Stimulated activated CD8-positive, alpha-beta memory T cell treated with anti-CD3 and anti-CD28 coated beads, Interleukin-7, amount 100 ng/mL, for 1 hour (primary cell): ENCODE measurements at places on chromosomes 4 and X.

- no peak for DNase-seq
Observed at GRCh38 chrX:133745349-133745748, 240.0 kb downstream of the GPC3 start.

DNA sequence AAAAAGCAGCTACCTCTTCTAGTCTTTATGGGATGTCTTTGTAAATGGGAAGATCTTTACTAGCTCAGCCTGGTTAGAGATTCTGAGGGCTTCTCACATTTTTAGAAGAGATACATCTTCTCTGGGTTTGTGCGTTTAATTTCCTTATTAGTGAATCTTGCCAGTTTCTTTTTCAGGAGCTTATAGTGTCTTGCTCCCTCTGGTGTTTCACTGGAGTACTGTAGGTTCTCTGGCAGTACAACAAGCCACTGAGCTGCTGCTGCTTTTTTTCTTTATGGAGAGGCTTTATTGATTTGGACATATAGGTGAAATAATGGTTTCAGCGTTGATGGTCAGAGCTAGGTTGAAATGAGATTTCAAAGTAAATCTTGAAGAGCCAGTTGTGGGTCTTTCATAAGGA lies 82.9 kb downstream of the LAS1L start:
- no peak for DNase-seq

- DNase-seq: no peak
Observed at GRCh38 chrX:13080128-13080795, 35.8 kb upstream of the FAM9C start.

DNA sequence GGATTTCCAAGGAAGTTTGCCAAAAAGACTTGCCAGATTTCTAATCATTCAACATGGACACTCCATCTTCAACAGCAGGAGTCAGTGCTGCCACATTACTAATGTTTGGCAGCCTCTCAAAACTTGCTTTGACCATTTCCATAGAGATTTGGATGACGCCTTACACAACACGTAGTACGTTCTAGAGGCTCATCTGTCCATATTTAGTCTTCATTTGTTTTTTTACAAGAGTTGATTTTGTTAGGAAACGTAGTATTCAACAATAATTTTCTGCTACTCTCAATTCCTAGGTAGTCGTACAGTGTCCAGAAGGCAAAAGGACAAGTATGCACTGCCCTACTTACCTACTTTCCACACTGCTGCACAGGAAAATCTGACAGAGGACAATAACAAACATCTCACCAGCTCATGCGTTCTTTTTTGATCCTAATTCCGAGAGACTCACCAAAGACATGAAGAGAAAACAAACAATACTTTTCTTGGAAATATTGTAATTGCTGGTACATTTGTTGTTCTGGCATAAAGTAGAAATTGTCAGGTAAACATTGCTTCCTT lies 117.3 kb downstream of the SNCA start:
- no peak for DNase-seq

GRCh38 chr4:159337041-159337440 lies 234.2 kb downstream of the RAPGEF2 start:
- no peak for DNase-seq

DNA sequence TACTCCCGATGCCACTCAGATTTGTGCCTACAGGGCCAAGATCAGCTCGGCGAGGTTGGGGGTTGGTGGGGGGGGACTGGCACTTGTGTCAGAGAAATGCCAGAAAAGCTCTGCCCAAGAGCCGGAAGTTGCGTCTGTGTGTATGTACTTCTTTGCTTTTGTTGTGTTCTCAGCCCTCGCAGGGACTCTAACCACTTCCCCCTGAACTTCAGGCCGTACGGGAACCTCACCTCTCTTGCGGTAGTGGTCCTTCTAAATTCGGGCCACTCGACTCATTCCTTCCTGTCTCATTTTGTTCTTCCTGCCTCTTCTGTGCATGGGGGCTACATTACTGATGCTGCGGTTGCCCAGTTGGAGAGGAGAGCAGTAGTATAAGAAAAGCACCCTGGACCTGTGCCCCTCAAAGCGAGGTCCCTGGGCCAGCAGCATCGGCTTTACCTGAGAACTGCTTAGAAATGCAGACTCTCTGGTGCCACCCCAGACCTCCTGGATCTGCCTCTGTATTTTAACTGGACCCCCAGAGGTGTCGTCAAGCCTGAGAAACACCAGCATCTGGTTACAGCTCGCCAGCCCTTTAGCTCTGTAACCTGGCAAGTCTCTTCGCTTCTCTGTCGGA lies 146.3 kb upstream of the RPS6KA3 start:
- DNase-seq: no peak
